ENCODE measurements at places on chromosomes 5 and 9. TPM values are rescaled to one million over a fixed set of nuclear protein-coding genes. Genes with fewer than 3 reads are reported as not detected.

Gene IFNA6
- total RNA-seq = not detected

Gene CXXC5
- 62.5 TPM for total RNA-seq

Gene OBP2B
- not detected for total RNA-seq

Gene NANS
- total RNA-seq = 73.1 TPM

- DNase-seq = no peak
- H3K36me3 ChIP-seq = no peaks in the 10 kb centered on the region
- no peaks in the 10 kb centered on the region for H3K4me1 ChIP-seq
- no peak overlapping the region for H3K27ac ChIP-seq
- H3K4me3 ChIP-seq = no peak overlapping the region
Observed at GRCh38 chr5:53974021-53974420, 336.4 kb downstream of the ARL15 start.

GRCh38 chr9:107878462-107878861 lies 388.9 kb upstream of the KLF4 start:
- no peaks in the 10 kb centered on the region for H3K36me3 ChIP-seq
- no peak overlapping the region for H3K4me3 ChIP-seq
- DNase-seq = no peak

DNA sequence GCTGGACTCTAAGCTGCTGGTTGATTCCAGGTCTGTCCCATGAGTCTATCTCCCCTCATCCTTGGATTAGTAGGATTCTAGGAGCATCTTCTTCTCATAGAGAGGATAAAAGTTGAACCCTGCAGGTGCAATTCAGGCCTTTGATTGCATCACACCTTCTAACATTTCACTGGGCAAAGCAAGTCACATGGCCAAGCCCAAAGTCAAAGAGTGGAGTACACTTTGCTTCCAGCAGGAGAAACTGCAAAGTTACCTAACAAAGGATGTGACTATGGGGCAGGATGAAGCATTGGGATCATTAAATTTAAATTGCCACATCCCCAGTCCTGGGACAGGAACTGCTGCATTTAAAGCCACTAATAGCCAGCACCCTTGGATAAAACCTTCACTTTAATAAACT lies 51.0 kb upstream of the EGFLAM start:
- H3K36me3 ChIP-seq = no peaks in the 10 kb centered on the region
- no peak overlapping the region for H3K27ac ChIP-seq
- H3K4me1 ChIP-seq = no peaks in the 10 kb centered on the region
- H3K27me3 ChIP-seq = peaks cover 2% of the 10 kb centered on the region
- H3K4me3 ChIP-seq = no peak overlapping the region

DNA sequence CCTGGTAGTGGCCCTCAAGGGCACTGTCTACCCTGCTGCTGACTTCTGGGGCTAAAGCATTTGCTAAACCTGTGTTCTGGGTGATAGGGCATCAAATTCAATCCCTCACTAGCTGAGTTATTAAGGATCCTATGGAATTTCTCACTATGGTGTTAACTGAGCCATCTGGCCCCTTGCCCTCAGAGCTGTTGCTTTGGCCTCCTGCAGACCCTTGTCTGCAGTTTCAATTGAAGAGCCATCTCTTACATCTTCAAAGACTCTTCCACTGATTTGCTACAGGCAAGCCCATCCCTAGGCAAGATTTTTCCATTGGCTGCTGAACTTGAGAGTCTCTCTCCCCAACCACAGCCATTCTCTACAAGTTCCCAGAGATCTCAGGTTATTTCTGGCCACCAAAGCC lies 418.2 kb downstream of the ZNF608 start:
- H3K27me3 ChIP-seq = no peaks in the 10 kb centered on the region
- no peaks in the 10 kb centered on the region for H3K4me1 ChIP-seq
- H3K27ac ChIP-seq = no peak overlapping the region
- H3K4me3 ChIP-seq = no peak overlapping the region

DNA sequence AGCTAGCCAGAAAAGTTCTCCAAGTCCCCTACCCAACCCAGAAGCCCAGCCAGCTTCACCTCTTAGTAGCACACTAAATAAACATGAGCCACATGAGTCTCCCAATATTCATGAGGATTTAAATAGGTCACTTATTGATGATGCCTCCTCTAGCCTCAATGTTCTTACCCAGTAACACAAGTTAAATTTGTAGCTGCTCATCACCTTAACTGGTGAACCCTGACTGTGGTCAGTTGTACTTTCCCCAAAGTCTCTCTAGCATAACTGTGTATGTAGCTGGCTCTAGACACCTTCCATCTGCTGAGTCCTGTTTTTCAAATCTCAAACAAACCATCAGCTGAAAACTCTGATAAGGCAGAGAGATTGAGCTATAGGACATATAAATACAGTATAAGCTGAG lies 100.3 kb upstream of the ELAVL2 start:
- no peaks in the 10 kb centered on the region for H3K36me3 ChIP-seq
- DNase-seq = no peak
- no peaks in the 10 kb centered on the region for H3K27me3 ChIP-seq

DNA sequence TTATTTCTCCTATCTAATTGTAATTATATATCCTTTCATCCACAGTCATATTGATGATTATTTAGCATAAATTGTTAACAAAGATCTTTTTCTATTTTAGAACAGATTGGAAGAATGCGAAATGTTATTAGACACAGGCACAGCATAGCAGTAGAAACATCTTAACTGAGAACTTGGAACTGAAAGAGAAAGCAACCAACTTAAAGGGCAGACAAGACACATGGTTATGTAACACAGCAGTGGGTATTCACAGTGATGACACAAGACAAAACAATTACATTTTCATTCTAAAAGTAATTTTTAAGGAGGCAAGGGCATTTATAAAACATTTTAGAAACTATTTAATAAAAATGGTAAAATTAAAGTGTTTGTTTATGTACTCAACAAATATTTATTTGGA lies 57.7 kb upstream of the MEF2C start:
- H3K4me1 ChIP-seq = peaks cover 16% of the 10 kb centered on the region
- H3K27ac ChIP-seq = no peak overlapping the region
- H3K4me3 ChIP-seq = no peak overlapping the region
- H3K27me3 ChIP-seq = no peaks in the 10 kb centered on the region
- H3K36me3 ChIP-seq = no peaks in the 10 kb centered on the region

DNA sequence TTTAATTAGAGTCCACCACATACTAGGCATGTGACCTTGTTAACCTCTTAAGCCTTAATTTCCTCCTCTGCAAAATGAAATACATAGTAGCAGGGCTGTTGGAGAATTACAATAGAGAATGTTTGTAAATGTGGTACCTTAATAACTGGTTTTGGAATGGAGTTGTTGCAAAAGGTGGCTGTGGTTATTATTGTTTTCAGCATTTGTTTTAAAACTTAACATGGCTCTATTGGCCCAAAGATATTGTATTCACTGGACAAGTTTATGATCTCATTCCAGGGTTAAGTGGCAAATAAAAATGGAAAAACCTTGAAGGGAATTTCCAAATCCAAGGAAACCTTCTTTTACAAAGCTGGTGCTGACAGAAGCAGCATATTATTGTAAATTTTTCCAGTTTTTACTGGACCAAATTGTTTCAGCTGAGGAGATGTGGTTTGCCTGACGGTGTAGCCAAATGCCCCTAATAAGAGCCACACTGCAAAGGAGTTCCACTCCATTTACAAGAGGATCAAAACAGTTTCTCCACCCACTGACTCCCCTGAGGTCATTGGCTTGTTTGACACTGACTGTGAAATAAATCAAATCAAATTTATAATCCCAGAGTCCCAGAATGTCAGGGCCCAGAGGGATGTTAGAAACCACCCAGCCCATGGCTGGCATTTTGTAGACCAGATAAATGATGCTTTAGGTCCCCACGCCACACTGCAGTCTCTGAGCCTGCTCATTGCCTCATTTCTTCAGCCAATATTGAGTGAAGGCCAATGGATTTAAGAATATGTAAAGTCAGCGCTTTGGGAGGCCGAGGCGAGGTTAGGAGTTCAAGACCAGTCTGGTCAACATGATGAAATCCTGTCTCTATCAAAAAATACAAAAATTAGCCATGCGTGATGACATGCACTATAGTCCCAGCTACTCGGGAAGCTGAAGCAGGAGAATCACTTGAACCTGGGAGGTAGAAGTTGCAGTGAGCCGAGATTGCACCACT lies 45.2 kb downstream of the ADRA1B start:
- H3K4me1 ChIP-seq = peaks cover 17% of the 10 kb centered on the region
- H3K36me3 ChIP-seq = no peaks in the 10 kb centered on the region
- DNase-seq = no peak
- H3K27ac ChIP-seq = no peak overlapping the region

GRCh38 chr9:97512966-97513560 lies 11.6 kb downstream of the TMOD1 start:
- peaks cover 72% of the 10 kb centered on the region for H3K4me1 ChIP-seq
- no peaks in the 10 kb centered on the region for H3K36me3 ChIP-seq
- no peaks in the 10 kb centered on the region for H3K27me3 ChIP-seq
- DNase-seq = no peak
- H3K4me3 ChIP-seq = no peak overlapping the region

DNA sequence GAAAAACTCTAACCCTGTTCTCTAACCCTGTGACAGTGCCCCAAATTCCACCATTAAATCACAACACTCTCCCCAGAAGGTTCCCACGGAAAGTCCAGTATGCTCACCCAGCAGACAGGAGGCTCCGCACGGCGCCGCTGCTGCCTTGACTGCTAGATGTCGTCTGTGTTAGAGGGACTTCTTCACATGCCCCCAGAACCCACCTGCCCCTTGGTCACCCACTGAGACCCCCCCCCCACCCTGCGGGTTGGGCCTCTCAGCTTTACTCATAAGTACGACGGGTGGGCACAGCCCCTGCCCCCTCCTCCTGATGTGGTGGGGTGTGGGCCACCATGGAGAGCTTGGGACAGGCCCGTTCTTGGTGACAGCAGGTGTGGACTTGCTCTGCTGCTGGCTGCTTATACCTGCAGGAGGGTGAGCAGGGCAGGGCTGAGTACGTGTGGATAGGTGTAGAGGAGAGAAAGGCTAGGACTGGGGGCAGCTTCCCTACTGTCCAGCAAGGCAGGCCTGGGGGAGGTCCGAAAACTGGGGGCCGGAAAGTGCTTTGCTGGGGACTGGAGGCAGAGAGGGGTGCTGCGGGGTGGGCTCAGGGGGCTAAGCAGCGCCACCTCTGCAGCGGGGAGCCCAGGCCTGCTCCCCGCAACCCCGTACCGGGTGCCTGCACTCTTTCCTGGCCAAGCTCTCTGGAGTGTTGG lies 57.5 kb upstream of the OLFM1 start:
- H3K4me1 ChIP-seq = no peaks in the 10 kb centered on the region
- no peak overlapping the region for H3K4me3 ChIP-seq
- H3K27ac ChIP-seq = no peak overlapping the region
- no peaks in the 10 kb centered on the region for H3K27me3 ChIP-seq
- no peaks in the 10 kb centered on the region for H3K36me3 ChIP-seq

Data from thoracic aorta (tissue), 2 donors.